ENCODE measurements at places on chromosomes 5 and 9.

DNA sequence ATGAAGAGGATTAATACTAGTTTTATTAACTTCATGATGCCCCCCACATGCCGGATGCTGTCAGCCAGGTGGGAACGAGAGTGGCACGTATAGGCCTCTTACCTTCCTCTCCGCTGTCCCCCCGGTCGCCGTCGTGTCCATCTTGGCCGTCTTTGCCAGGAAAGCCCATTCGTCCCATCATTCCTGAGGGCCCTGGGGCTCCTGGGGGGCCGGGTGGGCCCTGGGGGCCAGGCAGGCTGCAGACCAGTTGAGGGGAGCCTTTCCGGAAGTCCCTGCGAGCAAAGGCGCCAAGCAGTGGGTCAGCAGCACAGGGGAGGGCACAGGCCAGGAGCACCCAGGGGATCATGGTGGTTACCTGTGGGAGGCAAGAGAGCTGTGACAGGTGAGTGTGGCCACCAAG, 15.8 kb downstream of the C1QTNF2 start:
- DNase-seq = no peak

GRCh38 chr5:157870837-157871834, 12.2 kb upstream of the CLINT1 start:
- DNase-seq = no peak

DNA sequence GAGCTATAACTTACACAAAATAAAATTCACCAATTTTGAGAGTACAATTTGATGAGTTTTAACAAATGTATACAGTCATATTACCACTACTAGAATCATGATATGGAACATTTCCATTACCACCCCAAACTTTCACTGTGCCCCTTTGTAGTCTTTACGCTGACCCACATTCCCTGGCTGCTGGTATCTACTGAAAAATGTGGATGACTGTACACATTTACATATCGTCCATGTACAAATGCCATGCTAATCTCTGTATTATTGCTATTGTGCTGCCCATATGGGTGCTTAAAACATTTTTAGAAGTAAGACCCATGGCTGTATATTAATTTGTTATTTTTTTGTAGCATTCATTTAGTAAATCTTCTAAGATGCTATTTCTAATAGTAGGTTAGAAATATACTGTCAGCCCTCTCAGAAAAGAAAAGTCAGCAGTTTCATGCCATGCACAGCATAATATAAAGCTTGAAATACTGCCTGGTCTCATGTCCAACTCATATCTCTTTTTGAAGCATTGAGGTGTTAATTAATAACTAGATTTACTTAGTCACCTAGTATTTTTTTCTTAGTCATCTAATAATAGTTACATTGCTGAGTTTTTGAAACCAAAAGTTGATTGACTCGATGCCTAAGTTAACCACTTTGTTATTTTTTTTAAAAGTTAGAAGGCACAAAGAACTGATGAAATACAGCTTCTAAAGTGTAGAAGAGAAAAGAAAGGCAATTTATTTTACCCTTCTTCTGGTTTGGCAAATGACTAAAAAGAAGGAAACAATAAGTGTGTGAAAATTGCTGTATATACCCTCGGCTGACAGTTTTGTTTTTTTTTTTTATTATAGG, 188.3 kb upstream of the MEF2C start:
- DNase-seq = no peak

GRCh38 chr9:98415782-98416181, 160.3 kb upstream of the TBC1D2 start:
- DNase-seq = no peak

GRCh38 chr9:13607481-13608441, 328.3 kb upstream of the MPDZ start:
- no peak for DNase-seq

- DNase-seq = no peak
Measured at GRCh38 chr5:66932457-66932856, 264.1 kb downstream of the CD180 start.

- DNase-seq = no peak
Measured at GRCh38 chr5:15483351-15484097, 16.5 kb upstream of the FBXL7 start.

GRCh38 chr9:126443144-126443543, 116.5 kb downstream of the MVB12B start:
- no peak for DNase-seq

DNA sequence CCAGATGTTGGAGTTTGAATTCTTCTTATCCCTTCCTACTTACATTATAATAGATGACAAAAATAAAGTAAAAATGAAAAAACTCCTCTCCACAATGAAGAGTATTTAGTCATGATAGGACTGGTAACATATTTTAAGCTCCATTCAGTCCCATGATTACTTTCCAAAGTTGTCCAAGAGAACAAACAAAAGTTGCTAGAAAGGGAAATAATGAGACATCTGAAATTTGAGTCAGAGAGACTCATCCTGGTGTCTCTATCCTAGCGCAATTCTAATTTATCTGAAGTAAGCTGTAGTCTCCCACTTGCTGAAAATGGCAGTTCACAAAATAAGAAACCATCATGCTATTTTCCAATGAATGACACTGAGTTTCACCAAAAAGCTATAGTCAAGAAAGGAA, 152.2 kb downstream of the BNC2 start:
- DNase-seq = no peak

- DNase-seq = no peak
Measured at GRCh38 chr9:90680534-90680933, 37.9 kb upstream of the DIRAS2 start.

GRCh38 chr9:134475011-134475790, 148.9 kb downstream of the RXRA start:
- DNase-seq = no peak

- no peak for DNase-seq
Measured at GRCh38 chr5:156361436-156362109, 34.6 kb downstream of the SGCD start.

- DNase-seq = no peak
Measured at GRCh38 chr9:20981486-20981885, 50.0 kb downstream of the HACD4 start.

DNA sequence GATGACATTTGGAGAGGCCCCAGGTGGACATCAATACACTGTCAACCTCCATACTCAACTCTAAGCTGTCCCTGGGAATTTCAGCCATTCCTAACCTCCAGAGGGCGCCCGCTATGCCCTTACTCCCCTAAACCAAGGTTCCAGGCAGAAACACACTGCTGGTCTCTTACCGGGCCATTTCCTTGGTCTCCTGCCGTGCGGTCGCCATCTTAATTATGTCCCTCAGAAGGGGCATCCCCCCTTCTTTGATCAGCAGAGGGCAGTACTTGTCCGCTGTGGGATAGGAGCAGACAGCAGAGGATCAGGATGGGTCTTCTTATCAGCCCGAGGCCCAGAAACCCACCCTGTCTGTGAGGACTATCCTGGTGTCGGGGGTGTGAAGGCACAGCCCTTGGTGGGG, 9.3 kb upstream of the ZDHHC12 start:
- no peak for DNase-seq

DNA sequence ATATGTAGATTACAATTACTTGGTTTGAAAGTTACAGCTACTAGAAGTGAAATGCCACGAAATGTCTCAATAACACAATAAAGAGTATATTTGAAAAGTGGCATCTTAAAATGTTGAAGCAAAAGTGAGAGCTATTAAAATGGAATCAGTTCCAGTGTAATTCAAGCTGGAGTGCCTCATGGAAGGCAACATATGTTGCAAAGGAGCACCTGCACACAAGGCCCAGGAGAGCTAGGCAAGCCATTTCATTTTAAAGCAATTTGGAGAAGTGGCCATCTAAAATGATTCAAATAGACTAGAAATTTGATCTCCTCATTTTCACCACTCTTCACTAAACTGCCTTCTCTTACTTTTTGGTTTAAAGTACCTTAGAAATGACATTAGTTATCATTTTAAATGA, 167.8 kb downstream of the GABRB2 start:
- DNase-seq = no peak

DNA sequence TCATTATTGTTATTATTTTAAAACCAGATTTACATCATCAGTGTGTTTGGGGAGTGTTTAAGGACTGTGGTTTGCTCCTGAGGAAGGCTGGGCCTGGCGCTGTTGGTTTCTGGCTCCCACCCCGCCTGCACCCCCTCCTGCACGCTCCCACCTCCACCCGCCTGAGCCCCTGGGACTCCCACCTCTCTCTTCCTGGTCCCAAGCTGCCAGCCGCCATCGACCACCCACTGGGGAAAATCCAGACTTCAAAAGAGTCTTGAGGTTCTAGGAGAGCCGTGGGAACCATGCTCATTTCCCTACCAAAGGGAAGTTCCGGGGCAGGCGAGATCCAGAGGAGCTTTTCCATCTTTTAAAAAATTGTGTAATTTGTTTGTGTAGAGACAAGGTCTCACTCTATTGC, 35.0 kb upstream of the FUBP3 start:
- no peak for DNase-seq

DNA sequence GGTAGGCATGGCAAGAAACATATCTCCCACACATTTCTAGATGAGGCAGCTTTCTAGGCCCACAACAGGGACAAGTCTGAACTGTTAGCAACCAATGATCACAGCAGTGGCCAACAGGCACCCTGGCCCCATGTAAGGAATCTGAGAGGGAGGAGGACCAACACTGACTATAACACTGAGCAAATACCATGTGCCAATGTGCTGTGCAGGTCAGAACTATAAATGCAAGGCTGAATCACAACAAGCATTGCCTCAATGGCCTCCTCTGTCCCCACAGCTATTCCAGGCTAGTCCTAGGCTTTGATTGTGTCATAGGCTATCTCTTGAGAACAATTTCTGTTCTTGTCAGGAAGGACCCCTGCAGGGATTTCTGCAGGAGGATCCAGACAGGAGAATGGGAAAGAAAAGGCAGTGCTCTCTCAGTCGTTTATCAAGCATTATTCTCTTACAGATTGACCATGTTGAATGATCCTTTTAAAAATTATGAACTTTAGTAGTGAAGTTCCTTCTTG, 221.2 kb downstream of the TLE1 start:
- no peak for DNase-seq

GRCh38 chr5:179302499-179303185, 42.6 kb downstream of the ADAMTS2 start:
- DNase-seq = no peak

GRCh38 chr9:89664896-89665329, 60.1 kb downstream of the GADD45G start:
- no peak for DNase-seq

- peak; percentile 4 for DNase-seq
Measured at GRCh38 chr9:89591274-89592212, 13.3 kb upstream of the GADD45G start.

- peak; percentile 83 for DNase-seq
Measured at GRCh38 chr5:170302653-170303501, 5.3 kb upstream of the LCP2 start.

DNA sequence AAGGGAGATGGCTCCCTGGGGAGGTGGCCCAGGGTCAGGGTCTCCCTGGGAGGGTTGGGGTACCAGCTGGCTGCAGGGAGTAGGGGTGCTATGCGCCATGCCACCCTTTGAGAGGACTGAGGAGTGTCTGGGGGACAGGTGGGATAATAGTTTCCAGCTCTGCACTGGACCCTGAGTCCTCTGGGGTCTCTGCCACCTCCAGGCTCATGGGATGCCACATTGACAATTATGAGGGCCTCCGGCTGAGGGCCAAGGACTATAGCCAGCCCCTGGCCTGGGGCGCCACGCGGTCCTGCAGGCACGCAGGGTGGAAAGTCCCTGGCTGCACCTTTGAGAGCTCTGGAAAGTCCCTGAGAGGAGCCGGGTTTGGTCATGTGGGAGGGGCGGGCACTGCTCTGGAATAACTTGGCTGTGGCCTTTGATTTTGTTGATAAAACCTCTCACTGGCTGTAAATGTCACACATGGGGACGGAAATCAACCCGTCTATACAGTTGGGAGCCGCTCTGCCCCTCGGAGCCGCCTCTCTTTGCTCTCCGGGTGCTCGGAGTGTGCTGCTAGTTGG, 16.0 kb downstream of the TRAF2 start:
- DNase-seq = peak; percentile 74

DNA sequence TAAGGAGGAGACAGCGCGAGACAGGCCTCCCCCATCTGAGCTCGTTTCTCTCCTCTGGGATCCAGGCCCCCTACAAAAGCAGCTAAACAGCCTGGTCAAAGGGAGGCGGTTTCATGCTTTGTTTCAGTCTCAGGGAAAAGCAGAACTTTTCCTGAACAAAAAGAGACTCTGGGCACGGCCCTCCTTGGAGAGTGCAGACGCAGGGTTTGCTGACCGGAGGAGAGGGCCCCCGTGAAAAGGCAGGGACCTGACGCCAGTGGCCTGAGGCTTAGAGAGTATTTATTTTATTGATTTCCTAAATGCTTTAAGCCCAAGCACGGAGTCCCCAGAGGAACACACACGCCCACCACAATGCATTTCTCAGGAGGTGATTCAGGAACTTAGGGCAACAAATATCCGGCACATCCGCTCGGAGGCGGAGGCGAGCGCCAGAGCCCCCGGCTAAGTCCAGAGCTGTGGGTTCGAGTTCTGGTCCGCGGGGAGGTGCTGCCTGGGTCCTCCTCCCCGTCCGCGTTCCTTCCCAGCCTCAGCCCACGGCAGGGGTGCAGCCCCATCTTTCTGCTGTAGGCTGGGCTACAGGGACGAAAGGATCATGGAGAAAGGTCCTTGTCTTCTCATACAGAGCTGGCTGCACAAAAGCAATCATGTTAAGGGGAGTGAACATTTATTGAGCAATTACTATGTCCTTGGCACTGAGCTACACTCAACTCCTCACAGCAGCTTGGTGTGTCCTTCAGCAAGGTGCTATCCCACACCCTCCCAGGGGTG, 40.0 kb downstream of the PTGES start:
- no peak for DNase-seq

DNA sequence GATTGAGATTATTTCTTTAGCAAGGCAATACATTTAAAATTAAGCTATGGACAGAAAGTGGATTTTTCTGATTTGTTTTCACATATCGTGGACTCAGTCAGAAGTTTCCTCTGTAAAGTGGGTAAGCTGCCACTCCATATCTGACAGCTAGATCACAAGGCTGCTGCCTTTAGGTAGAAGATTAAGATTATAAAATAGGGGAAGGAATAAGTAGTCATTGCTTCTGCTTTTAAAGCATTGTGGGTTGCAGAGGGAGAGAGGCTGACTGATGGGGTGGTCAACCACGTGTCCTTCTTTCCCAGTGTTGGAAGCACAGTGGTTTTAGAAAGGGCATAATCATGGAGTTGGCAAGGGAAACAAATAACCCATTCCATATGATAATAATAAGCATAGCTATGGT, 74.3 kb upstream of the MOCS2 start:
- DNase-seq = no peak

- no peak for DNase-seq
Measured at GRCh38 chr5:149664666-149665415, 65.3 kb upstream of the PPARGC1B start.

GRCh38 chr9:124216474-124217176, 41.1 kb upstream of the NEK6 start:
- peak; percentile 67 for DNase-seq

Data from activated CD4-positive, alpha-beta T cell treated with anti-CD3 and anti-CD28 coated beads, Interleukin-2, amount 10 ng/mL, durations not matched to agents 7 days and 5 days (primary cell).